ENCODE measurements at places on chromosomes 4 and X.
A peak's percentile ranks its signal among the peaks of the same experiment; 100 is the strongest.

- DNase-seq: no peak
Measured at GRCh38 chr4:148124512-148124911, 317.7 kb downstream of the NR3C2 start.

- peak; percentile 83 for DNase-seq
Measured at GRCh38 chr4:40199999-40200874, 3.4 kb downstream of the RHOH start.

DNA sequence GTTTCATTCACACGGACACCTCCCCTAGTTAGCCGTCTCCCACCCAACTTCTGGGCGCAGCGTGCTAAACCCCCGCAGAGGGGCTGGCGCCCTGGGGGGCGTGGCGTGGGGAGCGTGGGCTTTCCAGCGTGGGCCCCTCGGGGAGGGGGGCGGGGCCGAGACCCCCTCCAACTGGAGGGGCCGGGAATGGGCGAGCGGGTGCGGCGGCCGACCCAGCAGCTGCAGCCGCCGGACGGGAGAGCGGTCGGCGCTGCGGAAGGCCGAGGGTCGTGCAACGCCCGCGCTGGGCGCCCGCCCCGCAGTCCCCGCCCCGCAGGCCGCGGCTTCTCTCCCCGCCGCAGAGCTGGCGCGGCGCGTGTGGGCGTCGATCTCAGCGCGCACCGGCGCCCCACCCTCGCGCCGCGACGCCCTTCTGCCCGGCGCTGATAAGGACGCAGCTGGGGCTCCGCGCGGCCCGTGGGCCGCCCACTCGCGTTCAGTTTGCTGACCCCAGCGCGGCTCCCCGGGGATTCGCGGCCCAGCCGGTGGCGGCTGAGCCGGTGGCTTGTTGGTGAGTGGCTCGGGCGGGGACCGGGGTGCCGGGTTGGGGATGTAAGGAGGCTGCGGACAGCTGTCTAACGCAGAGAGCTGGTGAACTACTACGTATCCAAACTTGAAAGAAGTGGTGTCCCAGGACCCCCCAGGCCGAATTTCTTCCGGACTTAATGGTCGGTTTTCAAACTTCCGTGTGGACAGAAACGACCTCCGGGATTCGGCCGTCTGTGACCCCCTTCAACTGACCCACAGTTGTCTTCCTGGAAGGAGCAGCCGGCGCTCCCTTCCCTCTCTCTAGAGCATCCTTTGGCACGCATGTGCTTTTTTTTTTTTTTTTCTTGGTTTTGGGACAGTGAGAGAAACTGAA, 1.5 kb downstream of the FHDC1 start:
- no peak for DNase-seq

GRCh38 chr4:145186729-145187128, 6.3 kb upstream of the OTUD4 start:
- no peak for DNase-seq

DNA sequence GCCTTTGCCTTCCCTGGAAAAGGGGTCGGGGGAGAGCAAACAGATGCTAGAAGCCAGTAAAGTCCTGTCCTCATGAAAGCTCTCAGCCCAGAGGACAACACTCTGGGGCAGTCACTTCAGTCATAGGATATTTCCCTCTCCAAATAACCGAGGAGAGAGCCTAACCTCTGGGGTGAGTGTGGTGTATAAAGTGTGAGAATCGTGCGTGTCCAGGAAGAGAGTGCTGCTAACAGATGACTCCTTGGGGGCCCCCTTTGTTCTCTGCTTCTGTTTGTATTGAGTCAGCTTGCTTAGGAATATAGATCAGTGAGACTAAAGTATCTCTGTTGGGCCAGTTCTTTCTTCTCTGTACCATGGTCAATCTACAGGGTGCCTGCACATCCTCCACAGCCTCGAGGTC, 247.2 kb downstream of the PALLD start:
- DNase-seq: no peak

DNA sequence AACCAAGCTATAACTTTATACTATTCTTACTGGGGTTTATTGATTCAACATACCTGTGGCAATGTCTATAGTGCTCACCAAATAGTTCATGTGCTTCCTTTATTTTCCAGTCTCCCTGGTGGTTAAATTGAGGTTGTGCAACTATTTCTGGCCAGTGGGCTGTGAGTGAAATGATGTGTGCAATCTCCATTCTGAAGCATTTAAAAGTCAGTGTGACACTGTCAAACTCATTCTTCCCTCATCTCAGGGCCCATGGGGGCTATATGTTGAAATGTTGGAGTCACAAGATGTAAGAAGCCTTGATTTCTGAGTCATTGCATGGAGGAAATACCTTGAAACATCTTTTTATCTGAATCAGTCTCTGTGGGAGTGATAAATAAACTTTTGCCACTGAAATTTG, 414.3 kb upstream of the RPS6KA3 start:
- no peak for DNase-seq

Data from stimulated activated naive CD8-positive, alpha-beta T cell treated with anti-CD3 and anti-CD28 coated beads, Interleukin-15, Interleukin-2, amounts not matched to agents 100 U/mL and 50 U/mL, for 24 hours (primary cell).